Gastroesophageal sphincter (tissue), 4 donors: ENCODE measurements at places on chromosomes 5 and 9. TPM values are rescaled to one million over a fixed set of nuclear protein-coding genes. Genes with fewer than 3 reads are reported as not detected.
A peak's percentile ranks its signal among the peaks of the same experiment; 100 is the strongest.

GRCh38 chr5:16894236-16895057 is 41.6 kb downstream of the MYO10 start:
- ATAC-seq, result no peak

GRCh38 chr9:104258296-104259011 is 164.3 kb downstream of the SMC2 start:
- ATAC-seq, result no peak

GRCh38 chr9:7613931-7614330 is 185.6 kb downstream of the DMAC1 start:
- ATAC-seq, result no peak

GRCh38 chr9:105921057-105921726 is 226.9 kb downstream of the TMEM38B start:
- ATAC-seq, result no peak

DNA sequence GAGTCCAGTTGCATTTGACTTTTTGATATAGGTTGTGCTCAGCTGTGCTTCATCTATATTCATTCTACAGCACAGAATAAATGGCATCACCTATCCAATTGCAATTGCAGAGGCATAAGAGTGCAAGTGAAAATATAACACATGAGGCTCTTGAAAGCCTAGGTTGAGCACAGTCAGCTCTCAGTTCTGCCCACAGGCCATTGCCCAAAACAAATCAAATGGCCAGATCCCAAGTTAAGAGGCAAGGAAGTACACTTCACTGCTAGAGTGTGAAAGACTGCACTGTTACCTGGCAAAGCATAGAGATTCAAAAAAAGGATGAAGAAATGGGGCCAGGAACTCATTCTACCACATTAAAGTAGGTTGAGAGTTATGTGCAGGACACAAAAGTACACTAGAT is 305.5 kb upstream of the SEMA6A start:
- ATAC-seq, result no peak

- ATAC-seq, result peak; percentile 32
These were observed 146.3 kb downstream of the ERCC6L2 start for GRCh38 chr9:96021551-96022444.

DNA sequence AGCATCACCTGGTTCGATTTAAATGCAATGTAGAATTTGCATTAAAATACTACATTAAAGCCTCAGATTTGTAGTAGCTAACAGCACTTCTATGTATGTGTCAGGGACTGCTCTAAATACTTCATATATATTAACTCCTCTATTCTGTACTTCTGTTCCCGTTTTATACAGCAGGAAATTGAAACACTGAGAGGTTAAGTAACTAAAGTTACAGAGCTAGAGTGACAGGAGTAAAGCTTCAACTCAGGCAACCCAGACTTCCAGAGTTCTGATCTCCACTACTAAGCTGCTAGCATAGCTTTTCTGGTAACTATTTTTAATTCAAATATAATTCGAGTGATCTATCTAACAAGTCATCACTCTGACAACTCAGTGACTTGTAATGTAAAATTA is 619 bp upstream of the APC start:
- no peak for ATAC-seq

DNA sequence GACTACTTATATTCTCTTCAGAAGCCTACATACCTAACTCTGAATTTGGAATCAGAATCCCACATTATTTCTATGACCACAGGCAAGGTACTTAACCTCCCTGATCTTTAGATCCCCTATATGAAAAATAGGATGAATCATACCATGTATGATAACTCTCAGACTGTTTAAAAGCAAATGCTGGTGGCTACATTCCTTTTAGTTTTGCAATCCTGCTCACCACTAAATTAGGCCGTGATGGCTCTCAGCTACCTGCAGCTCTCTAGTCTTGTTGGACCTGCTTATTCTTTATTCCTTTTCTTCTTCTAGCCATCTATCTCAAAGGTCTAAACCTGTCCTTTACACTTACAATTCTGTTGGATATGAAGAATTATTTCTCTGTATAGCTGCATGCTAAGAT is 303.4 kb upstream of the ATP10B start:
- no peak for ATAC-seq

GRCh38 chr5:169812786-169813185 is 167.5 kb downstream of the INSYN2B start:
- ATAC-seq, result no peak

DNA sequence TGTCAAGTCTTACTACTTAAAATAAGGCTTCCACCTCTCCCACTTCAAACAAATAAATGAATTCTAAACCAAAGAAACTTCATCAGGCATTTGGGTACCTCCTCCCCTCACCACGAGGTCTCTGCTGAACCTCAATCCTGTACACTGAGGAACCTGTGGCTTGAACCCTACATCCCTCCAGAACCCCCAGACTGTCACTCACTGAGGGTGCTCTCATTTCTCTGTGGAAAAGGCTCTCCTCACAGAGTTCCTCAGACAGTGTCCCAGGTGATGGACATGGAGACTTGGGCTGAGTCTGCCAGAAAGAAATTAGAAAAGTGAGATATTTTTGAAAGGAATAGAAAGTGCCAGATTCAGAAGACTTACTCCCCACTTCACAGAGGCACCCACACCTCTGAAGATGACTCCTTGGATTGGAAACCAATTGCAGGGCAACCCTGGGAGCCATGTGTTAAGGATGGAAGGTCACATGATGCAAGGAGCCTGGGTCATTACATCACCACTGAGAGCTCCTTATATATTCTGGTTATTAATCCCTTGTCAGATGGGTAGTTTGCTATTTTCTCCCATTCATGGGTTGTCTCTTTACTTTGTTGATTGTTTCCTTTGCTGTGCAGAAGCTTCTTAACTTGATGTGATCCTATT is 19.8 kb downstream of the MLANA start:
- ATAC-seq, result no peak

GRCh38 chr5:159249158-159249557 is 13.9 kb upstream of the UBLCP1 start:
- no peak for ATAC-seq

GRCh38 chr9:8706531-8706930 is 907.0 kb upstream of the DMAC1 start:
- no peak for ATAC-seq

- no peak for ATAC-seq
These were observed 105.1 kb upstream of the SLC25A48 start for GRCh38 chr5:135729321-135729786.

- ATAC-seq, result no peak
These were observed 72.9 kb downstream of the SMIM15 start for GRCh38 chr5:61089351-61089750.

DNA sequence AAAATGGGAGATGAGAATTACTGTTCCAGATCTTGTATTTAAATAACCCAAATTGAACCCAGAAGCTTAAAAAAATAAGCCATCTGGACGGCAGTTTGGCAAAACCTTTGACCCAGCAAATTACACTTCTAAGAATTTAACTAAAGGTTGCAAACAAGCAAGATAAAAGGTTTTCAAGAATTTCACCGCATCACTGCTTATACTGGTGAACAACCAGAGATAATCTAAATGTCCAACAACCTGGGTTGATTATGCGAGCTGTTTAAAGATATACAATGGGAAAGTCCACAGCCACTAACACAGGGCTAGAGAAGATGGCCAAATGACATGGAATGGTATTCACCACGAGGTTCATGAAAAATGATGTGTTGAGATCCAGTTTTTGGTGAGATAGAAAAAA is 149.3 kb downstream of the GNAQ start:
- no peak for ATAC-seq

DNA sequence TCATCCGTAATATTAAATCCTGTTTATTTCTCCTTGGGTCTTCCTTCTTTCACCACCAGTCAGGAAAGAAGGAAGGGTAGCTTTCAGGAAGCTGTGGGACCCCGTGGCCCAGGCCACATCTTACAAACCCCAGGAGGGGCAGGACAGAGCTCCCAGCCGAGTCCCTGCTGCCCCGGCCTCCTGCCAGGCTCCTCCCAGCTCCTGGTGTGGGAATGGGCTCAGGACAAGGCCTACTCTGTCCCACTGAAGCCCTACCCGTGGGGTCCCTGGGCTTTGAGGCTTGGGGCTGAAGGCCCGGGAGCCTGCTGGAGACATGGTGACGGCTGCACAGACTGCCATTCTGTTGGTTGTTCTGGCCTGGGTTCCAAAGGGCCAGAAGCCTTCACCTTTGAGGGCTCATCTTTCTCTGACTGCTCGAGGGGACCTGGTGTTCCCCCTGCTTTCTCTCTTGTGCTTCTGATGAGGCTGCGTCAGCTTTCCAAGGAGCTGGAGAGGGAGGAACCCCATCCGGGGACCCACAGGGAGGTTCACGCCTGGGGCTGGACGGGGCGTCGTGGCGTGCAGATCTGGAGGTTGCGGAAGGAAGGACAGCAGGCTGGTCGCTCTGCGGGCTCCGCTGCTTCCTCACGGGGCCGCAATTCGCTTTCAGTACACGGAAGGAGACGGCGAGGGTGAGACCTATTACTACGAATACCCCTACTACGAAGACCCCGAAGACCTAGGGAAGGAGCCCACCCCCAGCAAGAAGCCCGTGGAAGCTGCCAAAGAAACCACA is 86.6 kb downstream of the COL5A1 start:
- no peak for ATAC-seq

GRCh38 chr5:68033029-68033428 is 182.5 kb upstream of the PIK3R1 start:
- no peak for ATAC-seq

- no peak for ATAC-seq
These were observed 1.7 kb upstream of the RECK start for GRCh38 chr9:36035006-36035405.

- no peak for ATAC-seq
These were observed 31.7 kb downstream of the UBE2QL1 start for GRCh38 chr5:6480133-6481051.

- no peak for ATAC-seq
These were observed 156.4 kb upstream of the COX7C start for GRCh38 chr5:86461169-86461956.

DNA sequence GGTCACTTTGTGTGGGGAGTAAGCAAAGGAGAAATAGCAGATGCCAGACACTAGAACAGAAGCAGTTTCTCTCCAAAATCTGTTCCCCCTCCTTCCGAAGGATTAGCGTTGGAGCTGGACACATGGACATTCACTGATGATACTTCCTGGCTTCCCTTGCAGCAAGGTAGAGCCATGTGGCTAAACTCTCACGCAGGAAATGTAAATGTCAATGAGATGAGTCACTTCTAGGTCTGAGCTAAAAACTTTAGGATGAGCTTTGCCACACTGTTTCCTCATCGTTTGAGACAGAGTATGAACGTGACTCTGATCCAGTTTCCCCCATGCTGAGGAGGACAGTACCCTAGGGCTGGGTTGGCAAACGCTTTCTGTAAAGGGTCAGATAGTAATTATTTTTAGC is 5.1 kb downstream of the BHMT2 start:
- ATAC-seq, result no peak

- ATAC-seq, result no peak
These were observed 90.3 kb upstream of the FBXL17 start for GRCh38 chr5:108472237-108472636.

DNA sequence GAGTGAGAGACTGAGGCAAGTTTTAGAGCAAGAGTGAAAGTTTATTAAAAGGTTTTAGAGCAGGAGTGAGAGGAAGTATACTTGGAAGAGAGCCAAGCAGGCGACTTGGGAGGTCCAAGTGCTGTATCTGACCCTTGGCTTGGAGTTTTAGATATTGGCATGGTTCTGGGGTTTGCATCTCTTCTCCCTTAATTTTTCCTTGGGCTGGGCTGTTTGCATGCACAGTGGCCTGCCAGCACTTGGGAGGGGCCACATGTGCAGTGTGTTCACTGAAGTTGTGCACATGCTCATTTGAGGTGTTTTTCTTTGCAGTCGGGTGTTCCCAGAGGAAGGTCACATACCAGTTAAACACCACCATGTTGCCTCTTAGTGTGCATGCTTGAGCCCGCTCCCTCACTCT is 464.1 kb downstream of the DMRT2 start:
- no peak for ATAC-seq

GRCh38 chr5:142215915-142216681 is 107.5 kb downstream of the NDFIP1 start:
- peak; percentile 85 for ATAC-seq

- no peak for ATAC-seq
These were observed 19.3 kb upstream of the WNT8A start for GRCh38 chr5:138064526-138064925.

DNA sequence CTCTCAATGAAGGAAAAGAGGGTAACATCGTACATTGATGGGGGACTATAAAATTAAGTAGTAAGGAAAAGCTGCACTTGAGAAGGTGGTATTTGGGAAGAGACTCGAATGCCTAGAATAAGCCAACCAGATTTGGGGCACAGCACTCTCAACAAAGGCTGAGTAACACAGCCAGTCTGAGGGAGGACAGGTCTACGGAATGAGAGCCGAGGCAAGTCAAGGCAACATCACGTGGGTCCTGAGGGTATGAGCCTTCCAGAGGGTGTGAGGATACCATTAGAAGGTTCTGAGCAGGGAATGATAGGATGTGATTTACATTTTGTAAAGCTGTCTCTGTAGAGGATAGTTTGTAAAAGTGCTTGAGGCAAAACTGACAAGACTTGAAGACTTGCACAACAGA is 434.1 kb downstream of the RAB3C start:
- ATAC-seq, result no peak

DNA sequence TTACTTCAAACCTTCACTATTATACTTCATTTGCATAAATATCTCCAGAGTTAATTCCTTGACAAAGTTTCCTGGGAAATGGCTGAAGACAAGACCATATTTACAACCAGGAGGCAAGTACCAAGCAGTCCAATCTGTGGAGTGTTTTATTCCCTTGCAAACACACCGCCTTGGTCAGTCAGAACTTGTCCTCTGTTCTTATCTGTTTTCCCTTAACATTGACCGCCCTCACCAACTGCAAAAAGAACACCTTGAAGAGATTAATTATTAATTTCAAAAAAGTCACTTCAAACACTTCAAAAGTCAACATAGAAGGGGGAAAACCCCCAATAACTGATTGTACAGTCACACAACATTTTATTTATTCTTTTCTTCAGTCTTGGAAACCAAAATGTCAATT is 269.0 kb upstream of the RGMB start:
- no peak for ATAC-seq

Gene PCDHB7
- total RNA-seq, result 2.8 TPM

Gene TEX48
- not detected for total RNA-seq

Gene RCL1
- total RNA-seq, result 10.7 TPM

Gene SLC2A8
- 34.4 TPM for total RNA-seq

Gene ABCA1
- total RNA-seq, result 74.7 TPM

Gene FOXD4L3
- not detected for total RNA-seq

Gene ARSI
- total RNA-seq, result 8.3 TPM

Gene FER
- 39.0 TPM for total RNA-seq

Gene LIX1
- 1.1 TPM for total RNA-seq

Gene PCDHGA7
- 14.3 TPM for total RNA-seq

Gene GPR150
- 0.39 TPM for total RNA-seq

Gene TRMO
- 14.3 TPM for total RNA-seq

Gene ARRDC3
- 65.6 TPM for total RNA-seq
